Amniotic stem cell (primary cell): ENCODE measurements at places on chromosomes 4 and X.
A peak's percentile ranks its signal among the peaks of the same experiment; 100 is the strongest.

- DNase-seq: peak; percentile 75
These were observed 38.8 kb upstream of the UGDH start for GRCh38 chr4:39565878-39566600.

GRCh38 chr4:96312046-96312685 is 472.3 kb downstream of the PDHA2 start:
- no peak for DNase-seq

- no peak for DNase-seq
These were observed 205.4 kb downstream of the SHROOM3 start for GRCh38 chr4:76640353-76640910.

DNA sequence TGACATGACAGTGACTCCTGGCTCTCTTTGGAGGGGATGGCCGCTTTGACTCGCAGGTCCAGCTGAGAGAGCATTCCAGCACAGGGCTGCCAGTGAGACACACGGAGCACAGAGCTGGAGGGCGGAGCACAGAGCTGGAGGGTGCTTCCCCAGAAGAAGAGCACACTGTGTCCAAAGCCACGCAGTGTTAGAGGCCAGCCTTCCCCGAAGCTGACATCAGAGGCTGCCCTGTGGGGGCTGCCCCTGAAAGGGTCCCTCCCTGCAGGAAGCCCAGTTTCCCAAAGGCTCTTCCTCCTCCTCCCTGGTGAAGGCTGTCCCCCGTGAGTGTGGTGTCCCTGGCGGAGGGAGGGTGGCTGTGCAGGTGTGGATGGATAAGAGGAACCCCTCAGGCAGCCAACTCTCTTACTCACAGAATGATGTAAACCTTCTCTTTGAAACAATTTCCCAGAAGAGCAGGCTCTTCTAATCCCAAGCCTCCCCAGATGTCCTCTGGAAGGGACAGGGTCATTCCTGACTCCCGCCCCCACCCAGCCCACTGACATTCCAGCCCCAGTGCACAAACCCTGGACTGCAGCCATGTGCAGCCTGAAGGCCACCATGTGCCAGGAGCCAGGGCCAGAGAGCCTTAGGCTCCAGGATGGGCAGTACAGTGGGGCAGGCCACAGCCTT is 53.4 kb downstream of the PSAPL1 start:
- no peak for DNase-seq

GRCh38 chrX:154774622-154775021 is 12.0 kb downstream of the DKC1 start:
- no peak for DNase-seq

DNA sequence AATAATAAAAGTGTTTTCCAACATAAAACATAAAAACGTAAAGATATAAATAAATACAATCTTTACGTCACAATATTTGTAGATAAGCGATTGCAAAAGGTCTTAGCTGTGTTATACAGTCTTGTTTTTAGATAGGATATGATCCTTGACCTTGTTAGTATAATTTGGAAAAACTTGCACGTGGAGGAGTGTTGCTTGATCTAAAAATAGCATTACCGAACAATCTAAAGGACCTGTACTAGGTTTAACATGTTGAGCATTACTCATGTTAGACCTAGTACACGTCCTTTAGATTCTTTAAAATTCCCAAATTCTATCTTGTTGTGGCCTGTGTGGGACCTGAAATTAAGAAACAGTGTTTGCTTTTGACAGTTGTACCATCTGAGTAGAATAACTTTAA is 1.6 kb downstream of the METAP1 start:
- DNase-seq: no peak

GRCh38 chrX:53312946-53313727 is 31.8 kb upstream of the IQSEC2 start:
- DNase-seq: peak; percentile 16

DNA sequence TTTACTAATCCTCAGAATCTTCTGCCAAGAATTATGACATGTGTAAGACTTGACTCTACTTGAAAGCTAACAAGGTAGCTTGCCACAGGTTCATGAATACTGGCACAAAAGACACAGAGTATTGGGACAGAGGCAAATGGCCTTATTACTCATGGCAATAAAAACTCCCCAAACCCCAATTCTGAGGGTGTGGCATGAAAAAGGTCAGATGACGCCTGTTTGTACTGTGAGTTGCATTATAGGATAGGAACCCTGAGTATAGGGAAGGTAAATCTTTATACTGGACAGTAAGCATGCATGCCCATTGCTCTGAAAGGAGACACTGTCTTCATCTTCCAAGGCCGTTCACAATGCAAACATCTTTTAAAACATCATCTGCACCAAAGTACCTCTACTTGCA is 600.0 kb downstream of the IL1RAPL1 start:
- no peak for DNase-seq

DNA sequence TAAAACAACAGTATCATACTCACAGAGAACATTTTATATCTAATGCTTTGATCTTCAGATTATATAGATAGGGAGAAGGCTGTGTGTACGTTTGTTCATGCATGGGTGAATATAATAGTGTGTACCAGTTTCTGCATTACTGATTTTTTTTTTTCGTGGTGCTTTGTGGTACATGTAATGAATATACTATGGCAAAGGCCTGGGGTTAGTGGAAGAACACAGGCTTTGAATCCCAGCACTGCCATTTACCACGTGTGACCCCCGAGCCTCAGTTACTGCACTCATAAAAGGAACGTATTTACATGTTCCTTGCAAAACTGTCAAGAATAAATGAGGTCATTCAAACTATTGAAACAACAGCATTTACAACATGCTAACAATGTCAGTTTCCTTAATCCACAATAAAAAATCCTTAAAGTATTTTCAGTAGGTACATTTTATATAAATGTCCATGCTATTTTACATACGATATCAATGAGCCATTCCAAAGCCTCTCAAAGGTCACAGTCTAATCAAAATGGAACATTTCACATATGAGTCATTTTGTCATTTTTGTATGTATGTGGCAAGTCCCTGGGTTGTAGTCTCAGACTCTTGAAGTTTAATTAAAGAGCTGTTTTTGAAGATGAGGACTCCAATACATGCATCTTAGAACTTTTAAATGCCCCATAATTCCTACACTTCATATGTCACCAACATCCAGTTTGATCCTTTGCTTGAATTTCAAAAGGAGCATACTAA is 242.8 kb downstream of the PPP3CA start:
- no peak for DNase-seq

GRCh38 chrX:105564501-105564900 is 257.8 kb upstream of the NRK start:
- peak; percentile 12 for DNase-seq

GRCh38 chrX:68894513-68895340 is 65.9 kb downstream of the EFNB1 start:
- no peak for DNase-seq

GRCh38 chrX:118675326-118675965 is 52.0 kb upstream of the IL13RA1 start:
- DNase-seq: no peak

GRCh38 chrX:15816886-15817285 is 26.6 kb downstream of the ZRSR2 start:
- no peak for DNase-seq

- no peak for DNase-seq
These were observed 191.5 kb downstream of the SLC7A11 start for GRCh38 chr4:138050601-138051000.

DNA sequence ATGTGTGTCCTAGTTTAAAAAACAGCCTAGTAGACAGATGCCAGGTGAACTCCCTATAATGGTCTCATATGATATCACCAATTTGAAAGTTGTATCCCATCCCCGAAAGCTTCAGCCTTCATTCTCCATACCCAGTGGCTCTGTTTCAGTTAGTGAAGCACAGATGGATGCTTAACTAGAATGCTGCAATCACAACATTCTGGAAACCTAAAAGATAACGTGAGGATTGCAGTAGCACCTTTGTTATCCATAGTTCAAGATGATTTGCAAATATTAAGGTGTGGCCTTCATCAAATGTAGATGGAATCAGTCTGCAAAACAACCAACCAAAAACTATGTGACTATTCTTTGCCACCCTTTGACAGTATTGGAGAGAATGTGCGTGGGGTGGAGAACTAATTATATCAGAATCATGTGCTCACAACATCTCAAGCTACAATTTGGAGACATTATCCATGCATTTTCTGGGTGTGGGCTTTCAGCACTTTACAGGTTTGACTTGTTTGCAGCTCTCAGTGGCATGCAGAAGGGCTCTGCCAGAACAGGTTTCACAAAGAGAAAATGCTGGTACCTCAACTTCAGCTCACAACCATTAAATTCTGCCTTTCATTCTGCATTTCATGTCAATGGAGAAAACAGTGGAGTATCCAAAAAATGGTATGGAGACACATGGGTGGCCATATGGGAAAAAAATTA is 18.3 kb upstream of the PPID start:
- DNase-seq: no peak

- no peak for DNase-seq
These were observed 128.8 kb upstream of the NKX1-1 start for GRCh38 chr4:1534876-1535526.

DNA sequence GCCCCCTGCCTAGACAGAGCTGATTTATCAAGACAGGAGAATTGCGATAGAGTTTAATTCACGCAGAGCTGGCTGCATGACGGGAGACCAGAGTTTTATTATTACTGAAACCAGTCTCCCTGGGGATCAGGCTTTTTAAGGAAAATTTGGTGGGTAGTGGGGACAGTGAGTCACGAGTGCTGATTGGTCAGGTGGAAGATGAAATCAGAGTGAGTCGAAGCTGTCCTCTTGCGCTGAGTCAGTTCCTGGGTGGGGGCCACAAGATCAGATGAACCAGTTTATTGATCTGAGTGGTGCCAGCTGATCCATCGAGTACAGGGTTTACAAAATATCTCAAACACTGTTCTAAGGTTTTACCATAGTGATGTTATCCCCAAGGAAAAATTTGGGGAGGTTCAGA is 36.6 kb downstream of the MYOZ2 start:
- no peak for DNase-seq

GRCh38 chr4:164856396-164856795 is 20.6 kb upstream of the APELA start:
- DNase-seq: no peak

DNA sequence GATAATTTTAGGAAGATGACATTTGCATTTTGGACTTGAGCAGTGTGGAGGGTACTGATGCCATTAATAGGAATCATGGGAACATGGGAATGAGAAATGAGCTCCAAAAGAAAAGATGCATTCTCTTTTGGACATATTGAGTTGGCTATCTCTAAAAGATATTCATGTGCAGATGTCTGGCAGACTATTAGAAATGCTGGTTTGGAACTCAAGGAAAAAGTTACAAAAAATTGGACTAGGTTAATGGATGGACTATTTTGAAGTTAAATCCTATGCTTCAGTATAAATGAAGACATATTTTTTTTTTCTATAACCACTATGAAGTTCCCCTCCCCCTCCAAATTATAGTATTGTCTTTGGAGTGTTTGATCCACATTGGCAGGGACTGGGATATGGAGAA is 3.6 kb upstream of the LIMCH1 start:
- DNase-seq: no peak

- peak; percentile 15 for DNase-seq
These were observed 158.3 kb downstream of the CPE start for GRCh38 chr4:165537028-165537648.

DNA sequence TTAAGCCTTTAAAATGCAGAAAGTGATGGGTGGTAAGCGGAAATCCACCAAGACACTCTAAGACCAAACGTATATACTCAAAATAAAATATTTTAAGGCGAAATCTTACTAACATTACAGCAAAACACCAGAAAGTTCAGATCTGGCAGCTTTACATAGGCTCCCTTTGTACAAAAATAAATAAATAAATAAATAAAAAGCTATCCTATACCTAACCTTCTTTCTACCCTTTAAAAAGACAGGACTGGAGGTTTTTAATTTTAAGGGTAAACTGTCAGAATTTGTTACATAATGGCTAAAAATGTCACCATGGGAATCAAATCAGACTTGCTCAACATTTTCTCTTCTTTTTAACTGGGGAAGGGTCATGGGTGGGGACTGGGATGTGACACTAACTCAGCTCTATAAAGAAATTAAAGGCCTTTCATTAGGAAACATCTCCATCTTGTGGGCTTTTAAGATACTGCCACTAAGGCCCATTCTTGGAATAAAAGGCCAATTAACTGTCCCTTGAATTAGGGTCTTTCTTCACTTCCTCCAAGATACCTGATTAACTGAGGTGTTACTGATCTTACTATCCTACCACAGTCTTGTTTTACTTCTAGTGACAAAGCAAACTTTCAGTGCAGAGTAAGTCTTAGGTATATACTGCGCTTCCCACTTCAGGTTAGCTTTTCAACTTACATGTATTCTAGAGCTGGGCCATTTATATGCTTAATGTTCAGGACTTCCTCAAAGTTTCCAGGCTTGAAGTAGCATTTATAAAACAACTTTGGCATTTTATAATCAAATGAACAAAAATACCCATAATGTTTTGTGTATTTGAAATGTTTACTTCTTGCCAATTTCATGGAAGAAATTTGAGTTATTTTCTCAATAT is 13.3 kb downstream of the HNRNPD start:
- peak; percentile 13 for DNase-seq

GRCh38 chr4:34771632-34772031 is 1472.7 kb downstream of the ARAP2 start:
- DNase-seq: no peak

DNA sequence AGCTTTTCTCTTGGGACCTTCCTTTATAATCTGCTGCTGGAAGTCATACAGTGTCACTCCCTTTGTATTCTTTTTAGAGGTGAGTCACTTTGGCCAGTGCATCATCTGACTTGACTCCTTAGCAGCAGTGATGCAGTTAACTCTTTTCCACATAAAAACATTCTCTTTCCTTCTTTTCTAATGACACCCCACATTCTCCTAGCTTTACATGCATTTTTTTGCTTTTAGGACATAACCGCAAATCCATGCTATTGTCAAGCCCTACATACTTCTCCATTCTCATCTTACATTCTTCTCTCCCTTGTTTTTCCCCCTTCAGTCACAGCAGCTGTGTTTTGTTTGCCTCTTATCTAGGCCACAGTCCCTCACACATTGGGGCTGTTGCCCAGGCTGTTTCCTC is 55.1 kb downstream of the ZNF330 start:
- peak; percentile 65 for DNase-seq

DNA sequence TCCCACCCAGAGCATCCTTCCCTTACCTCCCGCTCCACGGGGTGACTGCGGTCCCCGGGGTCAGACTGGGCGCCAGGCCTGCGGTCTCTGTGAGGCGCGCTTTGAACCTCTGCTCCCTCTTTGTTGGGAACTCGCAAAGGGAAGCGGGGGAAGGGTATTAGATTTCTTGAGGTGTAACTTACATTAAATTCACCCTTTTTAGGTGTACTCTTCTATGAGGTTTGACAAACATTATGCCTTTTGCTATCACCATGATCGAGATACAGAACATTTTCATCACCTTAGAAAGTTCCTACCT is 569 bp downstream of the DCK start:
- no peak for DNase-seq

- no peak for DNase-seq
These were observed 1181.1 kb upstream of the PCDH7 start for GRCh38 chr4:29538889-29539646.
